ENCODE measurements at places on chromosomes 5 and 9.

DNA sequence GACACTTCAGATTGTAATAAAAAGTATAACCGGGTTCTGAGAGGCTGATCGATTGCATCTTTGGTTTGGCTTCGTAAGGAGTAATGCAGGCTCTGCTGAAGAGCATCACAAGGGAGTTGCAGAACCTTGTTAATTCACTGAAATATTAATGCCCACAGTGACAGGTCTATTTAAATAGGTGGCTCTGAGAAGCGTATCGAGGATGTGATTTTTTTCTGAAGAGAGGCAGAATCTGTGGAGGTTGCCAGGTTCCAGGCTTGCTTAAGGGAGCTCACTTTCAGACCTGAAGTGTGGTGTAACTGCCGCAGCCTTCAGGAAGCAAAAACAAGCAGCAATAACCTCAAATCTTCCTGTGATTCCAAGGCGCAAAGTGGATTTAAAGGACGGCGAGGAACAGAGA is 80.3 kb downstream of the ANKRD33B start:
- no peak for DNase-seq

GRCh38 chr5:89003563-89004036 is 120.6 kb upstream of the MEF2C start:
- no peak for DNase-seq

DNA sequence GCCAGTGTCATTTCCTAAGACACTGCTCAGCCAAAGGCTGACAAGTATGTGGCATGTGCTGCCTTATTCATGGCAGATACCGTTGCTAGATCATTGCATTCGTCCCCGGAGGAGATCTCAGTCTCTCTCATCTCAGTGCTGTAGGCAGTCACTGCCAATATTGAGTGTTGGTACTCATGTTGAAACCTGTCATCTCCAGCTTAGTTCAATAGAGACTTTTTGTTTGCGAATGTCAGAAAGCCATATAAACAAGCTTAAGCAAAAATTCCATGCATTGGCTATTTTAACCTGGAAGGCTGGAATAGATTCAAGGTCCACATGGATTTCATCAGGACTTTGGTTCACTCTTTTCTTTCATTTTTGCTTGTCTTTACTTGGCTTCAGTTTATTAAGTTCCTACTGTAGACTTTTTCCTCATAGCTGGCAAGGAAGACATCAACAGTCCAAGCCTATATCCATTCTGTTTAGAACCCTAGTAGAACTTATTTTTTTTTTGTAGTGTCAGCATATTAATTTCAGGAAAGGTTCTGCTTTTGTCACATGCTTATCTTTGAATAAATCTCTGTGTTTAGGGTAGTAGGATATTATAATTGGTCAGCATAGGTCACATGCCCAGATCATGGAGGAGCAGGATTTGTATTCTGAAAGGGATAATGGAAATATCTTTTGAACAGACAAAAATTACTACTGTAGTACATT is 66.8 kb downstream of the FCHO2 start:
- no peak for DNase-seq

- no peak for DNase-seq
Observed at GRCh38 chr5:134595458-134595838, 37.2 kb downstream of the SAR1B start.

GRCh38 chr5:106873568-106873967 is 797.2 kb downstream of the EFNA5 start:
- no peak for DNase-seq

DNA sequence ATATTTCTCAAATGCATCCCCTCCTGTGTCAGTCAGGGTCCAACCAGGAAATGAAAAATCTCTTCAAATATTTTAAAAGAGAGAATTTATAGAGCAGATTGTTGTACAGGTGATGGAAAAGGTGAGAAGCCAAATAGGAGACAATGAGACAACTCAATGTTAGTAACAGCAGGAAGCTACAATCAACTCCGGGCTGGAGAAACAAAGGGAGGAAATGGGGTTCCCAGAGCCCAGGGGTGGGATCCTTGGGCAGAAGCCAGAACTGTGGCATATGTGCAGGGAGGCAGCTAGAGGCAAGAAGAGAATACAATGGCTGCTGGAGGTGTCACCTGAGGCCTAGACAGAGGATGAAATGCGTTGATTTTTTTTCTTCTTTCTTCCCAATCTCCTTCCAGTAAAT is 361.8 kb upstream of the ACTBL2 start:
- DNase-seq = no peak

DNA sequence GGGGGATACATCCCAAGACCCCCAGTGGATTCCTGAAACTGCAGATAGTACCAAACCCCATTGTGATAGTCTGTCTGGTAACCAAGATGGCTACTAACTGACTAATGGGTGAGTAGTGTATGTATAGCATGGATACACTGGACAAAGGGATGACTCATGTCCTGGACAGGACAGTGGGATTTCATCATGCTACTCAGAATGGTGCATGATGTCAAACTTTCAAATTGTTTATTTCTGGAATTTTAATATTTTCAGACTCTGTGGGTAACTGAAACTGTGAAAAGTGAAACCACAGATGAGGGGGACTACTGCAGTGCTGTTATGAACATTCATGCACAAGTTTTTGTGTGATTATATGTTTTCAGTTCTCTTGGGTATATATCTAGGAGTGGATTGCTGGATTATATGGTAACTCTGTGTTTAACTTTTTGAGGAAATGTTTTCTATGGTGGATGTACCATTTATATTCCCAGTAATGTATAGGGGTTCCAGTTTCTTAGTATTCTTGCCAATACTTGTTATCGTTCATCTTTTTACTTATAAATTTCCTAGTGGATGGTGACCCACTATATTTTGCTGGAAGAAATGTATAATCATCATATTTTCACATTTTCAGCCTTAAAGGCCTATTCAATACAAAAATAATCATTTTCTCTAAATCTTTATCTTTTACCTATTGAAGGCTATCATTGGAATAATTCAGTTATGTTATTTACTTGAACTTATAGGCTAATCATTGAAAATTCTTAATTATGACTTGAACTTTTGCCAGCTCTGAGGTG is 140.9 kb downstream of the NR3C1 start:
- DNase-seq = no peak

DNA sequence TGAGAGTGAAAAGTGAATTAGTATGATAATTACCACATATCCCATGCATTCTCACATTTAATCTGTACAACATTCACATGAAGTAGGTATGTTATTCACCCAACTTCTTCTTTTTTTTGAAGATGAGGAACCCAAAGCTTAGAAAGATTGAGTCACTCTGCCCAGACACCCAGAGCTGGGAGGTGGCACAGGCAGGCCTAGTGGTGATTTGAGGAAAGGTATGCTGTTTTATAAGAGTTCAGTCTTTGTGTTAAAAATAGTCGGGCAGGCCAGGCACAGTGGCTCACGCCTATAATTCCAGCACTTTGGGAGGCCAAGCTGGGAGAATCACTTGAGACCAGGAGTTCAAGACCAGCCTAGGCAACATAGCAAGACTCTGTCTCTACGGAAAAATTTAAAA is 285.3 kb downstream of the NR3C1 start:
- DNase-seq = no peak

GRCh38 chr5:116652196-116652729 is 77.6 kb upstream of the SEMA6A start:
- DNase-seq = no peak

DNA sequence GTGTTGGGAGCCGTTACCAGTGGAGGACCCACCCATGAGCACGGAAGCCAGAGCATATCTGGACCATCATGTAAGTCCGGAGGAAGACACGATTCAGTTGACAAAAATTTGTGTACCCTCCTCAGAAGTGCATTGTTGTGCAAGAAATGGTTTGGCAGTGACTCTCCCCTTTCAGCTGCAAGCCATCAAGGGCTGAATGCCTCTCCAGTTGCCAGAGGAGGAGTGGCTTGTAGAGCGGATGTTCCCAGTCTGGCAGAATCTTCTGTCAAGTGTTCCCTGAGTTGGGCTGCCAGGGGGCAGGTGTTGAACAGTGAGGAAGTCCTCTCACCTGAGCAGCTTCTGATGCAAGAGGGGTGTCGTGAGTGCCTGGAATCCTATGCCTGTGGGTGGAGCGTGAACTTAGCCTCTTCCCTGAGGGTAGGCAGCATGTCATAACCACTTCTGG is 27.6 kb upstream of the CDKN2AIPNL start:
- no peak for DNase-seq

DNA sequence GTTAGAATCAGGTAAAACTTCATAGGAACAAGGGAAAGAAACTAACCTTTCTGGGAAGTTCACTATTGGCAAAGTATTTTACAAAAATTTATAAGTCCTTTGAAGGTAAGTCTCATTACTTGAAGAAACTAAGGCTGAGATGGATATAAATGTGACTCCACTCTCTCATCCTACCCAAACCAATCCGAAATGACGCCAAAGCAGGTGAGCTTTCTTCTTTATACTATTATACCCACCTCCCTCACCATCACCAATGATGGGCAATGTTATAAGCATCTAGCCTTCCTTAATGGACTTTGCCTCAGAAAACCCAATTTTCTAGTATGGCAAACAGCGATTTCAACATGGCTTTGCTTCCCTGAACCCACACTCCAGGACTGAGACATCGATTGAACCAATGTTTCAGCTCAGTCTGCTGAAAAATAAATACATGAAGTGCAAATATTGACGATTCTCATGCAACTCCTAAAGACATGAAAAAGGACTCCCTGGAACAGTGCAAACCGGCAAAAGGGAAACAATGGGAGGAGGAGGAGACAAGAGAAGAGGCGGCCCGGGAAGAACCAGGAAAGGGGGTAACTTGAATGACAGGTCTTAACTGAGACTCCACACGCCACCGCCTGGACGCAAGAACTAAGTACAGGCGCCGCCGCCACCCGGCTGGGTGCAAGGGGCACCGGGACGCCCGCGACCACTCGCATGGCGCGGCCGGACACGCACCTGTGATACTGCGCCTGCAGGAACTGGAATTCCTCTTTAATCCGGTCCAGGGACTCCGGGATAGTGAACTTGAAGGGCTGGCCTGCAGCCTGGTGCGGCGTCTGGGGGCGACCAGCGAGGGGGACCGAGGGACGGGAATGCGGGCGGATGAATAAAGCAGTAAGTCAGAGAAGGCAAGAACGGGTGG is 2.5 kb downstream of the TLE1 start:
- no peak for DNase-seq

- DNase-seq = no peak
Observed at GRCh38 chr5:167546270-167546669, 745.2 kb upstream of the WWC1 start.

- DNase-seq = no peak
Observed at GRCh38 chr9:92196909-92197308, 81.7 kb upstream of the SPTLC1 start.

DNA sequence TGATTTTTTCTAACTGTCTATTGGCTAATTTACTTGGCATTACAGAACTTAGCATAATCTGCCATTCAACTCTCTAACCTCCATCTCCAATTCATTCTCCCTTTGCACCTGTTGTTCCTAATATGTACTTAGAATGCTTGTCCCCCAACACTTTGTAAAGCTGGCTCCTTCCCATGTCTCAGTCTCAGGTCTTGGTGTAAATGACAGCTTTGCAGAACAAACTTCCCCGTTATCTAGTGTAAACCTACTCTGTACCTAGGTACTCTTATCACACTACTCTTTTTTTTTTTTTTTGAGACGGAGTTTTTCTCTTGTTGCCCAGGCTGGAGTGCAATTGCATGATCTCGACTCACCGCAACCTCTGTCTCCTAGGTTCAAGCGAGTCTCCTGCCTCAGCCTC is 77.2 kb upstream of the CTNNA1 start:
- no peak for DNase-seq

GRCh38 chr5:178368274-178368673 is 135.7 kb upstream of the PHYKPL start:
- no peak for DNase-seq

- DNase-seq = no peak
Observed at GRCh38 chr9:76882686-76883085, 23.2 kb downstream of the PRUNE2 start.

Data from stimulated activated naive CD4-positive, alpha-beta T cell (primary cell).